Hepatocyte (in vitro differentiated cells): ENCODE measurements at places on chromosomes 4 and X.
A peak's percentile ranks its signal among the peaks of the same experiment; 100 is the strongest.

- DNase-seq, result no peak
These were observed 56.1 kb downstream of the CNGA2 start for GRCh38 chrX:151790481-151791160.

DNA sequence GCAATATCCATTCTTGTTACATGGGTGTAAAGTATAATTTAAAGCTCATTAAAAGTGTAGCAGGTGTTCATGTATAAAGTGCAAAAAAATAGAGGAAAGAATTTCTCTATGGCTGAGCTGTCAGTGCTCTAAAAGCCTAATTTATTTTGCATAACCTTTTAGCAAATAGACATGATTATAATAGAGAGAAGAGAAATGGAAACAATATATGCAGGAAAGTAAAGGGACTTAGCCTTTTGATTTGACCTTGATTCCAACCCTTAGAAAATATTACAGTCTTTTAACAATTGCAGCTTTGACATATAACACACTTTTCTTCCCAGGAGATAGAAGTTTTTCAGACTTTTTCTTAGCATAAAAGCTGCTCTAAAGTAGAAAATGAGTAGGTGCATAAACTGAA, 978.3 kb downstream of the PCDH18 start:
- DNase-seq, result no peak

GRCh38 chrX:47370278-47370677, at the start of gene ZNF157:
TSS of gene ZNF157 (plus strand) at chrX:47370578. CDS start at chrX:47370669, 91 bp downstream.
- no peak for DNase-seq

DNA sequence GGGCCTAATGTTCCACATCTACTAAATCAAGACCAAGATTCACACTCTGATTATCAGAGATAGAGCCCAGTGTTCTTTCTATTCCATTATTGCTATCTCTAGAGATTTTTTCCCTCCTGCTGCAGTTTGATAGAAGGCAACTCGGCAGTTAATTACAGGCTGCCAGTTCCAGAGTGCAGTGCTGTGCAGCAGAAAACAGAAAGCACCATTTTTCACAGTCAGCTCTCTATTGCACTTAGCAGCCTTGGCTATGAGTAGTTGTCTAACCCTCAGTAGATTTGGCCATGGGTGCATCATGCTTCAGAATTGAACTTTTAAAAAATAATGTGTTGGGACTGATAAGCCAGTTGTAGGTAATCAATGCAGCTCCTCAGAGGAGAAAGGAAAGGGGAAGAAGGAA, 295.3 kb downstream of the MID1IP1 start:
- DNase-seq, result no peak

DNA sequence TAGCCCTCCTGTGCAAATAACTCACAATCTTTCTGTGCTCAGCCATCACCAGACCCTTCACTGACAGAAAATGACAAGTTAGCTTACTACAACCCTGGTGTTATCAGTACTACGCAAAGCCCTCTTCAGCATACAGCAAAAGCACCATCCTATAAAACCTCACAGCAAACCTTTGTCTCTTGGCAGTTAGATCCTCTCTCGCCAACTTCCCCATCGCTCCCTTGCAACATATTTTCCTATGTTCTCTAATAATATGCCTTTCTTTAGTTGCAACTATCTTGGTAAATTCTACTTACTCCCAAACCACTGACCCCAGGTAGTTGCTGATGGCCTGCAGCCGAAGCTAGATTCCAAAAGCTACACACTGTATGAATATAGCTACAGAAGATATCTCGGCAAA, 856.9 kb upstream of the FRG1 start:
- no peak for DNase-seq

- no peak for DNase-seq
These were observed 29.8 kb downstream of the PIGG start for GRCh38 chr4:528835-529234.

- DNase-seq, result peak; percentile 36
These were observed 32.1 kb downstream of the TMEM131L start for GRCh38 chr4:153497988-153498967.

GRCh38 chrX:72050011-72050410, 81.7 kb downstream of the RTL5 start:
- DNase-seq, result no peak

DNA sequence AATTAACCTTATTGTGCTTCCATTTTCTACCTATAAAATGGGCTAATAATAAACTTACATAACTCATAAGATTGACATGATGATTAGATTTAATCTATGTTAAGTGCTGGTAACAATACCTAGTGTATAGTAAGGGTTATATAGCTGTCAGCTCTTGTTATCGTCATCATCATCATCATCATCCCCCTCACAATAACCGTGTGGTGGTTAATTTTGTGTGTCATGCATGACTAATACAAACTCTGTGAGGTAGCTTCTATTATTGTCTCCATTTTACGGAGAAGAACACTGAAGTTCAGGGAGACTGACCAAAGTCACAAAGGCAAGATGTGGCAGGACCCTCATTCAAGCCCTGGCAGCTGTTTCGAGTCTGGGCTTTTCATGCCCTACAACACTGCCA, 211.3 kb downstream of the PALLD start:
- no peak for DNase-seq

DNA sequence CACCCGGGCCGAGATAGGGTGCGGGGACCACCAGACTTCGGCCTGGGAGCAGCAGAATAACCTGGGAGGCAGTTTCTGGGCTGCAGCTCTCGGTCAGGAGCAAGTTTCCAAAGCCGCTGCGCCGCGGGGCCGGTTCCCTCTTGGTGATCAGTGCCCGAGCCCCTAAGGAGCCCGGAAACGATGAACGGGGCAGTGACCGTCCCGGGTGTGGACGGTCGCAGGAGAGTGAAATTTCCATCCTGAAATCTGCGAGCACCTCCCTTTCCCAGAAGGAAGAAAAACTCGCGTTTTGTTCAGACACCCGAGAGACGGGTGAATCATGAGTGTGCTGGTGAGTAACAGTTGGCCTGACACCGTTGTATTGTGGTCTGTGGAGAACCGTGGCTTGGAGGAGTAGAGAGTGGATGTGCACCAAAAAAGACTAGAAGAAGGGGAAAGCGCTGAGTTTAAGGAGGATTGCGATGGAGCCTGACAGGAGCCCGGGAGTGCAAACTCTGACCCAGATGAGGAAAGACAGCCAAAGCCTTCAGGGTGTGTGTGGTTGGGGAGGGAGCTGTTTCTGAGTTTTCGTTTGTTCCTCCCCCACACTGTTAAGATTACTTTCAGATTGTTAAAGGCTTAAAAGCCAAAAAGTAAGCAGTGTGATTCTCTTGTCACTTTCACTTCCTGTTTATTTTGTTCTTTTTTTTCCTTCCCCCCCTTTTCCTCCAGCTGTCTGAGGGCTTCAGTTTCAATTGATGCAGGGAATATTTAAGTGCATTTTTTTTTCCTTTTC, 828 bp downstream of the MCUB start:
- DNase-seq, result peak; percentile 49

GRCh38 chrX:39815631-39816030, 282.1 kb downstream of the BCOR start:
- DNase-seq, result no peak

DNA sequence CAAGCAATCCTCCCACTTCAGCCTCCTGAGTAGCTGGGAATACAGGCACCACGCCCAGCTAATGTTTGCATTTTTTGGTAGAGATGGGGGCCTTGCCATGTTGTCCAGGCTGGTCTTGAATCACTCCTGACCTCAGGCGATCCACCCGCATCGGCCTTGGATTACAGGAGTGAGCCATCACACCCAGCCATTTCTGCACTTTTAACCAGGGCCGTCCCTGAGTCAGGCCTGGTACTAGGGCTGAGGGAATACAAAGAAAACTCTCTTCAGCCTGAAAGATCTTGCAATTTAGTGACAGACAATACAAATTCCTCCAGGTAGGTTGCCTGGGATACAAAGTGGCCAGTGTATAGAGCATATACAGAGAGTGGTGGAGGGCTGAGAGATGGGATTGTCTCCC, 65.8 kb downstream of the BCOR start:
- no peak for DNase-seq

DNA sequence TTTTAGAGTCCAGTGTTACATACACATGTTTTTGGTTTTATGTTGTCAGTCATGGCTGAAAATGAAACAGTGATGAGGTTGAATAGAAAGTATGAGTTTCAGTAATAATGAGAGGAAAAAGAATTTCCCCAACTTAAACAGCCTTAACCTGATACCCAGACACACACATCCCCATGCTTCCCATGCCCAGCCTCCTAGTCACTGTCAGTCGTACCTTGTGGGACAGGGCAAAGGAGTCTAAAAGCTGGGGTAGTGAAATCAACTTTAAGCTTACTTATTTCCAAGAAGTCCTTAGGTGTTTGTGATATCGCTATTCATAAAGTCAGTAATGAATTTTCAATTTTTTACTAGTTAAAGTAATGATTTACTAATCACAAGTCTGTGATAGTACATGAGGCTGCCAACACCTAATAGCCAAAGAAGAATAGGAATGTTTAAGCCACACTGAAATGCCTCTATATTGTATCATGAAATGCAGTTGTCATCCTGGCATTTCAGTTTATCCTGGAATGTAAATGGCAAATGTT, 24.3 kb upstream of the GPR34 start:
- DNase-seq, result no peak

GRCh38 chr4:1626151-1626550, 58.0 kb downstream of the FAM53A start:
- DNase-seq, result no peak

DNA sequence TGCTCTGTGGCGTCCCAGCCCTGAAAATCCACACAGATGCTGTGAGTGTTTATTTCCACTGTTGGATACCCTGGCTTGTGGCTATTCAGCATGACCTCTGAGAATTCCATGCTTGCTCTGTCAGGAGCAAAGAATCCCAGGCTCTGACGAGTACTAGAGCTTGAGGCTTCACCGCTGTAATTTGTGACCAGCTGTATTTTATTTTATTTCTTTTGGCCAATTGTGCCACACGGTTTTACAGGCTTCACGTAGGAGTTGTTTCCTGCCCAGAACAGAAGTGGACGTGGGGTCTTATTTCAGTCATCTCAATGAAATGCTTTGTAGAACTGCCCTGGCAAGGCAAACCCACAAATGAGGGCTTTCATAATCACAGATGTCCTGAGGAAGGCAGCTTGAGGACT, 69.4 kb upstream of the CLDN34 start:
- no peak for DNase-seq

DNA sequence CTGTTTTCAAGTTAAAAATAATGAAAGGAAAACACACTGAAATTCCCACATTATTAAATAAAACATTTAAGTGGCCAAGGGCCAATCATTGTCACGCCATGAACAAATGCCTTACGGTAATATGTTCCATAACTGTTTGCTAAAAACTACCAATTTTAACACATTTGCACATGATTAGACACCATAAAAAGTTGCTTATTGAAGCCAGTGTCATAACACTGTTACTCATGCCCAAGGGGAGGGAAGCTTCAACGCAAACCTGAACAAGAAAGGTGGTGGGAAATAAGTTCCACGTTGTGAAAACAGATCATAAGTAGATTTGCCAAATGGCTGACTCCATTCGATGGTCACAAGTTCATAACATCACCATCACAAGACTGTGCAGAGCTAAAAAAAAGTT, 739.3 kb upstream of the FAM241A start:
- DNase-seq, result no peak

DNA sequence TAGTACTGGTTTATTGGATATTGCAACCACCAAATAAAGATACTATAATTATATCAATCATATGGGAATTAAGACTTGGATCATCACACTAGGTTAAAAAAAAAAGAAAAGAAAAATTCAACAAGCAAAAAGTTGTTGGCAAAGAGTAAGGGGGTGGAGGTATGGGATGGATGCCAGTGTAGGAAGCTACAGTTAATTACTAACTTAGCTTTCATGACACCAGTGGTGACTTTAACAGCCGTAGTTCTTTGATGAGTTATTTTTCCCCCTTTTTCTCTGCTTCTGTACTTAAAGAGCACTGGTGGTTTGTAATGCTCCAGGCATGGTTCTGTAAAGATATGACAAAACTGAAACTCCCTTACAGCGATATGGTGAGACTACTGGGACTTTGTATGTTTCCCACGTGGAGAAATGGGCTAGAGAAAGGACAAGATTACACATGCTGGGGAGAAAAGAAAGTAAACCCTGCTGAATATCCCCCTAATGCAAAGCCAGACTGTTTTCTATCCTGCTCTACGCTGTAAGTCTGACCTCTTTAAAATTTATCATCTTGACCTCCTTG, 210.8 kb downstream of the SPOCK3 start:
- DNase-seq, result no peak

- no peak for DNase-seq
These were observed 26.3 kb downstream of the RTL5 start for GRCh38 chrX:72105436-72105835.

- DNase-seq, result no peak
These were observed 240.7 kb downstream of the C4orf33 start for GRCh38 chr4:129336457-129337227.
